ENCODE measurements at places on chromosomes 2 and 18. TPM values are rescaled to one million over a fixed set of nuclear protein-coding genes. Genes with fewer than 3 reads are reported as not detected.

DNA sequence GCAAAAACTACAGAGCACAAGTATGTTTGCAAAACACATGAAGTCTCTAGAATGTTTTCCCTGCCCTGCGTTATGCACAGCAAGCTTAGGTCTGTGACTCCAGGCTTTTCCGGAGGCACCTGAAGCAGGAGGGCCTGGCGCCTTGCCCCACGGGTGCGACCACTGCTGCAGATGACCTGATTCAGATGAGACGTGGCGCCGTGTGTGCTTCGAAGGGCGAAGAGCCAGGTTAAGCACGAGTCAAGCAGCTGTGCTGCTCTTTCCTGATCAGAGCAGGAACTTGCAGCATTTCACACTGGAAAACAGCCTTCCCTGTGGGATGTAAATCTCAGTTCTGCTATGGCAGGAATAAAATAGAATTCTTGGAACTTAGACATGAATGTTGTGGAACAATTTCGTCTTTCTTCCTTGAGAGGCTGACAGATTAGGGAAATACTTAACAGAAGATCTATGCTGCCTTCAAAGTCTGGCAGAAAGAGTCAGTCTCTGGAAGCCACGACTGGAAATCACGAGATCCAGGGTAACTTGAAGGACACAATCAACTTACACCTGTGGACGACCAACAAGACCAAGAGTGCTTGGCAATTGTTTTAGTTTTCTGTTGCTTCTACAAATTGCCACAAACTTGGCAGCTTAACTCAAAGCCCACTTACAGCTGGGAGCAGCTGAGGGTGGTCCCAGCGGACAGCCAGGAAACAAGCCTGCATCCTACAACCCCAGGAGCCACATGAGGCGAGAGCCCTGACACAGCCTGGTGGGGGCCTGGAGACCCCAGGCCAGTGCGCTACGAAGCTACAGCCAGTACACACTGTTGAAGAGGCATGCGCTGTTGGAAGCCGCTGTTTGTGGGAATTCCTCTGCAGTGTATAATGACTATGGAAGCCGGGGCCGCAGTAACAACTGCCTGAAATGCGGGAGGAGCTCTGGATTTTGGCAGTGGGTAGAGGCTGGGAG lies 42.9 kb downstream of the EIPR1 start:
- ATAC-seq = no peak

GRCh38 chr2:96550787-96551604 lies 14.4 kb downstream of the ARID5A start:
- no peak for ATAC-seq

Gene SLC9A4
- 0.11 TPM for total RNA-seq

- no peak for ATAC-seq
Observed at GRCh38 chr2:232533944-232534710, 5.4 kb upstream of the CHRNG start.

Measured in activated T-helper 17 cell treated with anti-CD3 and anti-CD28 coated beads, Interleukin-2, amount 50 U/mL, for 72 hours (primary cell).